ENCODE measurements at places on chromosomes 11 and 22.
A peak's percentile ranks its signal among the peaks of the same experiment; 100 is the strongest.

GRCh38 chr11:126345759-126346585 is 9.5 kb upstream of the ST3GAL4 start:
- DNase-seq = peak; percentile 64

- no peak for DNase-seq
Measured at GRCh38 chr11:8363921-8364320, 100.2 kb upstream of the LMO1 start.

DNA sequence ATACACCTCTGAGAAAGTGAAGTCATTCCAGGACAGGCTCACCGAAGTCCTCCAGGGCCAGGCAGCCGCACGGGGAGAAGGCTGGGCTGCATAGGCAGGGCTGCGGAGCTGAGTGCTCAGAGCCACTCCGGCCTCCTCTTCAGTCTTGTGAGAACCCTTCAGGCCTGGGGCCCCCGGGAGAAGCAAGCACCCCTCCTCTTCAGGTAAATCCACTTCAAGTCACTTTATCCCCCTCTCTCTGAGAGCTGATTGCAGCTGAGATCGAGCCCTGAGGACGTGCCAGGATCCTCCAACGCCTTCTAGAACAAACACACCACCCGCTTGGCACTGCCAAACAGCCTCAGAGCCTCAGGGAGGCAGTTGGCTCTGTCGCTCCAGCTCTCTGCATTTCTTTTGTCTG is 1526.3 kb downstream of the BRD1 start:
- no peak for DNase-seq

GRCh38 chr11:130776061-130776419 is 140.2 kb downstream of the SNX19 start:
- DNase-seq = no peak

DNA sequence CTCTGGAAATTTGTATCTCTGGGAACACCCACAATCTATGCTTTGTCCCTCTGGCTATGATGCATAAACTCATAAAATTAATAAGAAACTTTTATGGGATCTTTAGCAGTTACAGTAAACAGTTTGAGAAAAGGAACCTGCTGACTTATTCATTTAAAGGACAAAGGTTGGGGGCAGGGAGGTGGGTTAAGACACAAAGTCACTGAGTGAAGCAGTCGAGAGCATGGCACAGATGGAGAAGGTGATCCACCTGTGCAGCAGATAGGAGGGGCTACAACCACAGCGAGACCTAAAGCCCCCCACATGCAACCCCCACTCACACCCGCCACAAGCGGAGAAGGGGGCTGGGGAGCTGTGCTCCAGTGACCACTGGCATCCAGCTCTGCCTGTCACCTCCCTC is 45.0 kb downstream of the SMCO4 start:
- DNase-seq = no peak

GRCh38 chr11:31767685-31768084 is 43.4 kb downstream of the PAX6 start:
- DNase-seq = no peak

- DNase-seq = no peak
Measured at GRCh38 chr22:50621948-50622722, 5.8 kb downstream of the ARSA start.
